ENCODE measurements at places on chromosomes 5 and 9.
A peak's percentile ranks its signal among the peaks of the same experiment; 100 is the strongest.

DNA sequence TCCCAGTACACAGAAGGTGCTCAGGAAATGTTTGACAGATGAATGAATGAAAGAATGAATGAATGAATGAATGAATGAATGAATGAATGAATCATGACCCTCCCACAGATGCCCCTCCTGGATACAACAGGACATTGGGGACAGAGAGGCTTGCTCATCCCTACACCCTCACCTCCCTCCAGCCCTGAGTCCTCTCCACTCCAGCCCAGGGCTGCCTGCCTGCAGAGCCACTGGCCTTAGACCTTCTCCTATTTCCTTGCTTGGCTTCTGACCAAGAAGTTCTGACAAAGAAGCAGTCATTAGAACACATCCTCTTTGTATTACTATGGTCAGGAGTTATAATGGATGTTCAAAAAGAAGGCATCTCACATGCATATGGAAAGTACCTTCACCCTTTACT, 240.7 kb upstream of the DAPK1 start:
- DNase-seq: no peak

- no peak for DNase-seq
Observed at GRCh38 chr5:173314166-173314952, 13.9 kb downstream of the STC2 start.

DNA sequence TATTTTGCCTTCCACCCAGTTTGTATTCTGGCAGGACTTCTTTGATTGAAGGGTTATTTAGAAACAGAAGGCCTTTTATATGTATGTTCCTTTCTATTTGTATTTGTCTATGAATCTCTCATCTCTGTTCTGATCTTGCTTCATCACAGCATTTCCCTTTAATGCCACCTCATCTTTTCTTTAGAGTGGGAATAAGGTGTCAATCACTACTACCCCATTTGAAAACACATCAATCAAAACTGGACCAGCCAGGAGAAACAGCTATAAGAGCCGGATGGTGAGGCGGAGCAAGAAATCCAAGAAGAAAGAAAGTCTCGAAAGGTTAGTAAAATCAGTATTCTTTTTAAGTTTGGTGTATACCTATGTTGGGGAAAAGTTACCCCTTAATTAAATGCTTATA, 36.3 kb downstream of the CD180 start:
- DNase-seq: no peak

DNA sequence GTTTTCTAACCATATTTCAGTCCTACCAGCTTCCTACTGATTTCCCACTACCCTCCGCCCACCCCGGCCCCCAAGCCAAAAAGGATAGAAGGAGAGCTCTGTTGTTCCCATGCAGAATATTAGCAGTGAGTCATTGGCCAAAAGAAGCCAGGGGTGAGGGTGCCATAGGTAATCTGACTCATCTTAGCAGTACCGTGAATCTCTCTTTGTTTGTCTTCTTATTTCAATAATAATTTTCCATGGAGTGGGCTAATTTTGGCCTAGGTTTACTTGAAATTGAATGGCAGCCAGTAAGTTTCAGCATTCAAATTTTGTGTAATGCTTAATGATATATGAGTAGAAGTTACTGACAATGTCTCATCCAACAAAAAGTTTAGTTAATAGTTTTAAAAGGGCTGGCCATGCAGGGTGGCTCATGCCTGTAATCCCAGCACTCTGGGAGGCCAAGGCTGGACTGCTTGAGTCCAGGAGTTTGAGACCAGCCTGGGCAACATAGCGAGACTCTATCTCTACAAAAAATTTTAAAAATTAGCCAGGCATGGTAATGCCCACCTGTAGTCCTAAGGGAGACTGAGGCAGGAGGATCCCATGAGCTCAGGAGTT, 74.2 kb downstream of the C9orf152 start:
- DNase-seq: no peak

GRCh38 chr9:92266486-92266885, 27.0 kb downstream of the IARS1 start:
- no peak for DNase-seq

DNA sequence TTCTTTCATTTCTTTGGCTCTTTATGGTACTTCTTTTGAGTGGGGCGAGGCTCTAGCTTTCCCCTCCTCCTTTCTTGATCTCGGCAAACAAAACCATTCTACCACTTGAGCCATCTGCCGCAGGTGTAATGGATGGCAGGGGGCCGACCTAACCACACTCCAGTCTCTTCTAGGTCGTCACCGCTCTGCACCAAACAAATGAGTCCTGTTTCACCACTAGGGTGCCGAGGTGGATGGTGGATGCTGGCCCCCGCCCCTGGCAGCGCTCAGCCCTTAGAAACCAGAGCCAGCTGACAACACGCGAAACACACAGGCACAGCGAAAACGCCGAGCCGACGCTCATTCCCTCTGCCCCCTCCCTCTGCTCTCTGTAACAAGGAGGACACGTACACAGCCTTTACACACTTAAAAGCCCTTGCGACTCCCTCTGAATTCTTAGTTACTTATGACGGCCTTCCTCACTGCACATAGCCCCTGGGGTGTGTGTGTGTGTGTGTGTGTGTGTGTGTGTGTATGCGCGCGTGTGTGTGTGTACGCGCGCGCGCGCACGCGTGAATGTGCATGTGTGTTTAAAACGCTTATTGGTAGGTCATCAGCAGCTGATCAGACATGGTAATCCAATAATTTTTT, 199.4 kb downstream of the MEF2C start:
- peak; percentile 71 for DNase-seq

- DNase-seq: no peak
Observed at GRCh38 chr5:78236046-78236445, 58.5 kb downstream of the AP3B1 start.

DNA sequence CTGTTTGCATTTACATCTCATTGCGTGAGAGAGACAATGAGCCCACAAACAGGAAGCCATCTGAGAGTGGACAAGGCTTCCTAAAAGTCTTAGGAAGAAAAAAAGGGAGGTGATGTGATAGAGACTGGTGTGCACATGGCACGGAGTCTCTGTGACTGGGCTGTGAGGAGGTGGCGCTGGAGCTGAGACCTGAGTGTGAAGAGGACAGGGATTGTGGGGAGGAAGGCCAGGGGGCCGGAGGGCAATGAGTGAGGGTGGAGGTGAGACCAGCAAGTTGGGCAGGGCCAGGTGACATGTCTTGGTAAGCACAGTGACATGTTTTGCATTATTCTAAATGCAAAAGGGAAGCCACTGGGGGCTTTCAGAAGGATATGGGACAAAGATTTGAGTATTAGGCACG, 45.0 kb downstream of the TSPAN17 start:
- DNase-seq: no peak

DNA sequence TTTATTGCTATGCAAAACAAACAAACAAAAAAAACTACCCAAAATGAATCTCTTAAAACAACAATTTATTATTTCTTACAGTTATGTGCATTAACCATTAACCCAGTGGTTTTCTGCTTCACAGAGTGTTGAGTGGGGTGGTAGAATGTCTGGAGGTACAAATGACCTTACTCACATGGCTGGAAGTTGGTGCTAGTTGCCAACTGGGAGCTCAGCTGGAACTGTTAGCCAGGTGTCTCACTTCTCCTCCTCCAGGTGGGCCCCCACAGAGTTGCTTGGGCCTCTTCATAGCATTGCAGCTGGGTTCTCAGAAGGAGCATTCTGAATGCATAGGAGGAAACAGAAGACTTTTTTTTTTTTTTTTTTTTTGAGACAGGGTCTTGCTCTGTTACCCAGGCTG, 10.5 kb upstream of the B4GALT1 start:
- peak; percentile 58 for DNase-seq

DNA sequence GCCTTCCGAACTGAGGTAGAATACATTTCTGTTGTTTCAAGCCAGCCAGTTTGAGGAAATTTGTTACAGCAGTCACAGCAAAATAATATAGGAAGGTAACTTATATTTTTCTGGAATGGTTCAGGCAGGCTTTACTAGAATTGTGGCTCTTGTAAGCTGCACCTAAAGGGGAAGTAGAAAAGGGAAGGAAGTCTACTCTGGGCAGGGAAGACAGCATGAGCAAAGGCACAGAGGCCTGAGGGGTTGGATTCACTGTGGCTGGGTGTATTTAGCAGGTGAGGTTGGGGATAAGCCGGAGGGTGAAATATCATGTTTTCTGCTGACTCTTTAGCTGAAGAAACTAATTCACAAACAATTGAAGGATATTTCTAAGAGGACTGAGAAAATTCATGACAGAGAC, 183.5 kb downstream of the GAS1 start:
- no peak for DNase-seq

GRCh38 chr5:10863763-10864383, 102.8 kb upstream of the DAP start:
- peak; percentile 76 for DNase-seq

- DNase-seq: no peak
Observed at GRCh38 chr9:1337169-1337568, 287.0 kb downstream of the DMRT2 start.

GRCh38 chr5:108251350-108251749, 130.5 kb downstream of the FBXL17 start:
- no peak for DNase-seq

- no peak for DNase-seq
Observed at GRCh38 chr9:128088253-128088945, 20.4 kb downstream of the SLC25A25 start.

- DNase-seq: no peak
Observed at GRCh38 chr5:77167695-77168121, 42.8 kb upstream of the PDE8B start.

GRCh38 chr5:35644543-35644942, 26.9 kb downstream of the SPEF2 start:
- DNase-seq: no peak

DNA sequence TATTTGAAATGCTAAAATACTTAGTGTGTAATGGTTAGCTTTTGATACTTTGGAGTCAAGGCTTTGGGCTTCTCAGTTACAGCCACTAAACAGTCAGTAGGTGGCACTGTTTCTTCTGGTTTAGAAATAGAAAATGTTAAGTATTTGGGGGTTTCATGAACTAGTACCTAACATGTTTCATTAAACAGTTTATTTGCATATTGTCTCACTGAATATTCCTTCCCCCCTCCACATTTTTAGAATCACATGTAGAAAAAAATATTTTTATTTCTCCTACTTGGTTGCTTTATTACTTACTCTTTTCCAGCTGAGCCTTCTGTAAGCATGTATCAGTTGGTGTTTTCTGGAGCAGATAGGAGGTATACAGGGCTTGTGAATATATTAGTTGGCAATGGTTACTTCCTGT, 48.0 kb downstream of the IPO11 start:
- DNase-seq: peak; percentile 79

GRCh38 chr5:35420200-35420599, 189.9 kb upstream of the PRLR start:
- no peak for DNase-seq

GRCh38 chr9:133135146-133135745, 14.2 kb upstream of the RALGDS start:
- DNase-seq: no peak

DNA sequence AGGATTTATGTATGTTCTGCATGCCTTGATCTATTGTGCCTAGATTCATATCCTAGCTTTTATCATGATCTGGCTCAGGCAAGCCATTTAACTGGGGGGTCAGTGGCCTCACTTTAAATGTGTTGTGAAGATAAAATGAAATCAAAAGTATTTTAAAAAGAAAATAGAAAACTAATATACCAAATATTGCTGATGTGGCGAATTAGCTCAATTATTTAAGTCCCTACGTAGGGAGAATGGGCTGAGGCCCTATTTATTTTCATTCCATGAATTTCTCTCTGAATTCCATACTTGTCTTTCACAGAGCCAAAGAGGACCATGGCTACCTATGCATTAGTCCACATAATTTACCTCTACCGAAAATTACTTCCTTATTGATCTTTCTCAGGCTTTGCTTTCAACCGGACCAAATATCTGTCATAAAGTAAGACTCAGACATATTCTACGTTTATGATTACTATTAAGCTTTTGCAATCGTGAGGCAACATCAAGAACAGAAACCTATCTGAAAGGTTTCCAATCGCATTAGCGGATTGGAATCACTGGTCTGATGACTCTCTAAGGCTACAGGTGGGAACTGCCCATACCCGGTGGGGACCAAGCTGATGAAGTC, 1.7 kb downstream of the MBLAC2 start:
- no peak for DNase-seq

DNA sequence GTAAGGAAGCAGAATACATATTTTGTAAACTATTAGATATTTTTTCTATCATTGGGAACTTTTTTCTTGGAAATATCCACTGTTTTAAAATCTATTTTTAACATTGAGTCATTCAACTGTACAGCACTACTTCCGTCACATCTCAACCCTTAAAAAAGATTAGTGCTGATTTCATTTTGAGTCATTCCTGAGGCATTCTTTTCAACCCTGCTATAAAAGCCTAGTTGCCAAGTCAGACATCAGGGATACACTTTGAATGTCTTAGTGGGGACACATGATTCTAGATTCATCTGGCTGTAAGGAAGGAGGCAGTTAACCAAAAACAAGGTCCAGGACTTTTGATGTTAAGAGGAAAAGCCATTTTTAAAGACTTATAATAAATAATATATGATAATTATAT, 160.9 kb downstream of the GIN1 start:
- DNase-seq: no peak

- DNase-seq: no peak
Observed at GRCh38 chr5:173391031-173391430, 62.8 kb upstream of the STC2 start.

GRCh38 chr9:91178281-91179236, 183.2 kb downstream of the AUH start:
- DNase-seq: no peak

DNA sequence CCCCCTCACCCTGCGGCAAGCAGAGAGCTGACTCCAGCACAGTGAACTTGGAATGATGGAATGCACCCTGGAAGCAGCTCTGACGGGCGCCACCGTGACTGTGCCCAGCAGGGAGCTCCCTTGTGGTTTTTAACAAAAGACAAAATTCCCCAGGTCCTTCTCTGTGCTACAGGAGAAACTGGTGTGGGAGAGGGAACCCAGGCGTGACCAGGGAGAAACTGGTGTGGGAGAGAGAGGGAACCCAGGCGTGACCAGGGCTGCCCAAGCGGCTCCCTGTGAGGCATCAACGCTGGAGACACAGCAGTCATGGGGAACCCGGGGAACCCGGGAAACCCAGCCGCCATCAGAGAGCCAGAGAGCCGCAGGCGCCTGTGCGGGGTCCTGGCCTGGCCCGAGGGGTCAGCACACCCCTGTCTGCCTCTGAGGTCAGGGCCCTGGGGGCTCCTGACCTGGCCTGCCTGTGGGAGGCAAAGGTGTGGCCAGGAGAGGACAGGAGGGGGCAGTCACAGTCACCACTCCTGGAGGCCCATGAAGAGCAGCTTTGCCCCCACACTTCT, 3.1 kb upstream of the AHRR start:
- DNase-seq: no peak

DNA sequence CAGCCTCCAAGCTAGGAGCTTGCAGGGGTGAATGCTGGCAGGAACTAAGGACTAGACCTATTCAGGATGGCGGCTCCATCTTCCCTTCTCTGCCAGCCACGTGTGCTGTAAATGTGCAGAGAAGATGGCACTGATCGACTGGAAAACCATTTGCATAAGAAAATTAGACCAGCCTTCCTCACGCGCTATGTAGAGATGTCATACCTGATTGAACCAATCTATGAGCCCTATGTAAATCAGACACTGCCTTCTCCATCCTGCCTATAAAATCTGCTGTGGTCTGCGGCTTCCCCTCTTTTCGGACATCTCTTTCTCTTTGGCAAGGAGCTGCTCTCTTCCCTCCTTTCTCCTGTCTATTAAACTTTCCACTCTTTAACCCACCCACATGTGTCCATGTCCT, 91.6 kb downstream of the NPR3 start:
- no peak for DNase-seq

Data from NAMALWA (cell line).